ENCODE measurements at places on chromosomes 7 and 10. TPM values are rescaled to one million over a fixed set of nuclear protein-coding genes. Genes with fewer than 3 reads are reported as not detected.

GRCh38 chr10:119190353-119190752 is 11.7 kb upstream of the PRDX3 start:
- peak; percentile 48 for DNase-seq

GRCh38 chr7:140540136-140540777 is 61.0 kb upstream of the MKRN1 start:
- no peak for DNase-seq

DRGX gene
- not detected for total RNA-seq

DNA sequence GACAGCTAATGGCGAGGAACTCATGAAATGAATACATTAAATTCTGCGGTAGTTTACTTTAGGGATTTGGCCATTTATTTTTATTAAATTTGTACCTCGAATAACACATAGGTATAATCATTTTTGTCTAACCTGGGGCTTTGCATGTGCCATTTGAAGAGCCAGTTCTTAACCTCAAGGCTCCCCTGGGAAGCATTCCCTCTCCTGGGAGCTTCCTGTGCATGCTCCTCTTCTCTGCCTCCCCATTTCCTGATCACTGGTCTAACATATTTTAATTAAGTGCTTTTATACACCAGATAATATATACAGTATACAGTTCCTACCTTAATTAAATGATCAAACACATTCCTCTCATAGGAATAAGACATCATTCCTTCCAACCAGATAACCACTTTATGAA is 183.9 kb upstream of the FZD1 start:
- DNase-seq = no peak

INSYN2A gene
- total RNA-seq = not detected

DNA sequence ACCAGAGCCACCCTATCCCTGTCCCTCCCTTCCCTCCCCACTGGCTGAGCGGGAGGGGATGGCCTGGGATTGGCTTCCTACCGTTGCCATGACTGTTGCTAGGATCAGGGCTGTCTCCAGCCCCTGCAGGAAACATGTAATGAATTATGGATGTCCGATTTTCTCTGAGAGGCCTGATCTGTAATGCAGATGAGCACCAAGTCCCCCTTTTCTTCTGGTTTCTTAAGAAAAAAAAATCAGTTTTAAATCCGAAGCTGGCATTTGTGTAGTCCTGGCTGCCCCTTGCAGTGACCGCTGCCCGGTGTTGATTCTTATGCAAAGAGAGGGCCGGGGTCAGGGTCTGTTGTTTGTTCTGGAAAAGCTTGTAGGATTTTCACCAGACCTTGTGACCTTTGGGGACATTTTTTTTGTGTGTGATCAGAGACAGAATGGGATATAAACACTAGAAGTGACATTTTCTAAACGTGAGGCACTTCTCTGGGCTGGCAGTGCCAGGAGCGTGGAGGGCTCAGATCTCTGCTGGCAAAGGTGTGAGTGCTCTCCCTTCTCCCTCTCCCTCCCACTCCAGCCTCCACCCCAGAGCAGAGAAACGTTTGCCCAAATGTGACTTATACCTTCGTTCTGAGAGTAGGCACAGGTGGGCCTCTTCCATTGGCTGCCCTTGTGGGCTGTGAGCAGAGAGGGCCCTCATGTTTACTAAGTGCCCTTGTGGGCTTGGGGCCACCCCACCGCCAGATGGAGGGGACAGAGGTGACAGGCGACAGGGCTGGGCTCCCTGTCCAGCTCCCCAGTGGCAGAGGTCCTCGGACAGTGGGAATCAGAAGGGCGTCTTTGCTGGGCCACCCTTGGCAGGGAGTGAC is 127.5 kb downstream of the DNAJB6 start:
- peak; percentile 65 for DNase-seq

RAPGEF5 gene
- total RNA-seq = 4.6 TPM
